Activated T-cell treated with anti-CD3 and anti-CD28 coated beads, Interleukin-2, amount 50 U/mL, for 1 hour (primary cell): ENCODE measurements at places on chromosomes 13 and 19.

DNA sequence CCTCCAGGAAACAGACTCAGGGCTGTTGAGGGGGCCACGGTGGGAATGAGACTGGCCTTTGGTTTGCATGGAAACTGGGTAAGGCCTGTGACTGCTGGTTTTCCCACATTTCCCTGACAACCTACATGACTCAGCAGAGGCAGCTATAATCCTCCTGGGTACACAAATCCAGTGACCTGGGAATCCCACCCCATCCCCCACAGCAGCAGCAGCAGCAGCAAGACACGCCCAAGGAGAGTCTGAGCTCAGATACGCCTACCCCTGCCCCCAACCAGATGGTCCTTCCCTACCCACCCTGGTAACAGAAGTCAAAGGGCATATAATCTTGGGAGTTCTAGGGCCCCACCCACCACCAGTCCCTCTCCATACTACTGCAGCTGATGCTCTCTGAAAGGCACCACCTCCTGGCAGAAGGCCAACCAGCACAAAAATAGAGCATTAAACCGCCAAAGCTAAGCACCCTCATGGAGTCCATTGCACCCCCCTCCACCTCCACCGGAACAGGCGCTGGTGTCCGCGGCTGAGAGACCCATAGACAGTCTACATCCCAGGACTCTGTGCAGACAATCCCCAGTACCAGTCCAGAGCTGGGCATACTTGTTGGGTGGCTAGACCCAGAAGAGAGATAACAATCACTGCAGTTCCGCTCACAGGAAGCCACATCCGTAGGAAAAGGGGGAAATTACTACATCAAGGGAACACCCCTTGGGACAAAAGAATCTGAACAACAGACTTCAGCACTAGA lies 237.2 kb upstream of the SPRY2 start:
- no peak for DNase-seq

DNA sequence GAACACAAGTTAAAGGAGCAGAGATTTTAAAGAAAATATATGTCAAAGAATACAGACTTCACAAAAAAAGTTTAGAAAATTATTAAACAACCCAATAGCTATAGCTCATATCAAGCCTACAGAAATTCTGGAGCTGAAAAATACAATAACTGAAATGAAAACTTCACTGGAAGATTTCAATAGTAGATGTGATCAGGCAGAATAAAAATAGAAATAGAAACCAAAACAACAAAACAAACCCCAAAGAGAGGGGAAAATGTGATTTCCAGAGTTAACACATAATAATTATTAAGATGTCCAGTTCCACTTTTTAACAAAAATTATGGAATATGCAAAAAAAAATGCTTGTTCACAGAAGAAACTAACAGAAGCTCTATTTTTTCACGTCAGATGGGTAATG lies 23.6 kb downstream of the LRRC63 start:
- DNase-seq, result no peak

DNA sequence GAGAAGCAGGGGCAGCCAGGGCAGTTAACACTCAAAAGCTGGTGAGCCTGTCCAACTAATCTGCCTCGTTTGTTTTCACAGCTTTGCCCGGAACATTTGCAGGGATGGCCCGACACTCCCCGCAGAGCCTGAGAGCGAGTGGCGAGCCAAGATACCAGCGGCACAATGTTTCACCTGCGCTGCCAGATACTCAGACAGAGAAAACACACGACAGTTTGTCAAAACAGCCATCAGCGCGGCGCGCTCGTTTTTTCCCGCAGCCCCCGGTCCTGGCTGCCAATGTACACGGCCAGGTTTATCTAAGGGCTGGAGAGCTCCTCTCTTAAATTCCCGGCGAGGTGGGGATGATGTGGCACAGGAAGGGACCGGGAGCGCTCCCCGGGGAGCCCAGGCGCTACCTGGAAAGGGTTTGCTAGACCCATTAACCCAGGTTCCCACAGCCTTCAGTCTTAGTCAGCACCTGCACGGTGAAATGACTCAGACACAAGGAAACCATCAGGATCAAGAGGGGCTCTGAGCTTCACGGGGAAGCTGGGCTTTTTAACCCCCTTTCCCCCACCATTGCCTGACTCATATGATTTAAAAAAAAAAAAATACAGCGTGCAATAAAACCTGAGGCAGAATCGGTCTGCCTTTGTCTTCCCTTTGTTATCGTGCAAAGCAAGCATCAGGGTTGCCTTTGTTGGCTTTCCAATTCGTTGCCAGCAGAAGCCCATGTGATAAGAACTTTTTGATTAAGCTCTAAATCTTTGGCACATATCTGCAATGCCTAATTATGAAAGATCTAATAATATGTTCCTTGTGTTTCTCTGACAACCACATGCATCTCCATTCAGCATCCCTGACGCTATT lies 186.2 kb downstream of the EFNB2 start:
- no peak for DNase-seq

DNA sequence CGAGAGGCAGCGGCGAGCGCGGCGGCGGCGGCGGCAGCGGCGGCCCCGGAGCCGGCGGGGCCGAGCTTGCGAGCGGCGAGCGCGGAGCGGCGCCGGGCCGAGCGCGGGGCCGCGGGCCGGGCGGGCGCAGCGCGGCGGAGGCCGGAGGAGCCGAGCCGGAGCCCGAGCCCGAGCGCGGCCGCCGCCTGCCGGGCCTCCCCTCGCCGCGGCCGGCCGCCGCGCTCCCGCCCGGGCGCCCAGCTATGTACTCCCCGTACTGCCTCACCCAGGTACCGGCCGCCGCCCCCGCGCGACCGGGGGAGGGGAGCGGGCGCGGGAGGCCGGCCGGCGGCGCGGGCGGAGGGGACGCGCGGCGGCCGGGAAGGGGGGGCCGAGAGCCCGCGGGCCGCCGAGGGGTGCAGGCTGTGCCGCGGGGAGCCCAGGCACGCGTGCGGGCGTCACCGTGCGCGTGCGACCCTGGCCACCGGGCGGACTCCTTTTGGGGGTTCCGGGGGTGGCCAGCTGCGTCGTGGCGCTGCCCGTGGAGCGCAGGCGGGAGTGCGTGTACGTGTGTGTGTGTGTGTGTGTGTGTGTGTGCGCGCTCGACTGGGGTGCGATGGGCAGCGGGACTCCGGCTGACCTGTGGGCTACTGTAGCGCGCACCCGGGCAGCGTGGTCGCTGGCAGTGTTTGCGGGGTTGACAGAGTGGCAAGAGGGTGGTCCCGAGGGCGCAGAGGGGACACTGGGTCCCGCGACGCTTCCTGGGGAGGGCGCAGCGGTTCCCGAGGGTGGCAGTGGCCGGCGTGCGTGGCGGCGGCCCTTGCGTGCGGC lies 526 bp downstream of the NFIX start:
- DNase-seq, result no peak

GRCh38 chr13:36966404-36966803 lies 32.7 kb downstream of the ALG5 start:
- DNase-seq, result no peak

GRCh38 chr13:36818804-36819738 lies at the start of gene RFXAP:
Gene RFXAP, plus strand, starts transcription at chr13:36819222. Its CDS starts 136 bp downstream, at chr13:36819358.
- DNase-seq, result peak; percentile 93

- no peak for DNase-seq
Observed at GRCh38 chr19:38452430-38453366, 19.2 kb downstream of the RYR1 start.

DNA sequence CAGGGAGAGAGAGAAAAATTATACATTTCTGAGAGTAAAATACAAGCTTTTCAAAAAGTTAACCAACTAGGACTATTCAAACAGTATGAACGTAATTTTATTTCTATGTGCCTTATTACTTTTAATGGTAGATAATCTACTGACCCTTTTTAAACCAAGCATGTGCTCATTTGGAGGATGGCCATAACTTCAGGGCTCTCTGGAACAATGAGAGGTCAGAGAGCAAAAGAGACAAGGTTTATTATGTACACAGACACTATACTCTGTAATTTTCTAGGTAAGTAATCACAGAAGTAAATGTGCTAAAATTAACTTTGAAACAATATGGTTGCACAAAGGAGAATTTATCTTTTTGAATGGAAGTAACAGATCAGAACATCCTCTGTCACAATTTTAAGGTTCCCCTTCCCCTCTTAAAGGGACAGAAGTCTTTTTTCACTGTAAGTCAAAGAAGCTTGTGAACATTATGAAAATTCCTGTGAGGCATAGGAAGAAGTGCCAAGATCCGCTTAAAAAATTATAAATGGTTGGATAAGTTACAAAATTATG lies 1.0 kb downstream of the POSTN start:
- DNase-seq, result no peak
